ENCODE measurements at places on chromosomes 16 and 17. TPM values are rescaled to one million over a fixed set of nuclear protein-coding genes. Genes with fewer than 3 reads are reported as not detected.

KCNH6 gene
- not detected for total RNA-seq

- H3K4me1 ChIP-seq = peaks cover 43% of the 10 kb centered on the region
- H3K4me3 ChIP-seq = peak overlapping the region; percentile 88
- no peaks in the 10 kb centered on the region for H3K27me3 ChIP-seq
Observed at GRCh38 chr16:88706965-88707826, 893 bp downstream of the CTU2 start.

- peaks cover 6% of the 10 kb centered on the region for H3K36me3 ChIP-seq
- DNase-seq = no peak
- H3K4me1 ChIP-seq = peaks cover 11% of the 10 kb centered on the region
- no peak overlapping the region for H3K4me3 ChIP-seq
- H3K27ac ChIP-seq = no peak overlapping the region
- no peaks in the 10 kb centered on the region for H3K27me3 ChIP-seq
Observed at GRCh38 chr17:28705074-28705659, 6.5 kb downstream of the PROCA1 start.

CAPN15 gene
- 63.9 TPM for total RNA-seq

Measured in T-helper 17 cell (primary cell).